Naive thymus-derived CD8-positive, alpha-beta T cell (primary cell): ENCODE measurements at places on chromosomes 5 and 9. TPM values are rescaled to one million over a fixed set of nuclear protein-coding genes. Genes with fewer than 3 reads are reported as not detected.

GRCh38 chr5:139388198-139388821, 1.4 kb downstream of the MZB1 start:
- no peak for DNase-seq

DNA sequence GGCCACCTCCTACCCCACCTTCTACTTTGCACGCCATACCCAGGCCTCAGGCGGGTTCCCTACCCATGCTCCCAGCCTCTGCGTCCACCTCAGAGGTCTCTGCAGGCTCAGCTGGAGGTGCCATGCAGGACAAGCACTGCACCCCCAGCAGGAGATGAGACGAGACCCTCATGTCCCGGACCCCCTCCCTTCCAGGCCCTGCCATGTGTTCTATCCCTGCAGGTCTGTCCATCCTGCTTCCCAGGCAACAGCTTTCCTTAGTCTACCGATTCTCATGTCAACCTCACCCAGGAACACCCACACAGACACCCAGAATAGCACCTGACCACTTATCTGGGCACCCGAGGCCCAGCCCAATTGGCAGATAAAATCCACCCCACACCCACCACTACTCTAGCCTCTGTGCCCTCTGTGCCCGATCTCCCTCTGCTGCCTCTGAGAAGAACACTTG, 52.1 kb downstream of the SEMA4D start:
- no peak for DNase-seq

- no peak for DNase-seq
These were observed 118.6 kb downstream of the SEMA6A start for GRCh38 chr5:116456036-116456435.

DNA sequence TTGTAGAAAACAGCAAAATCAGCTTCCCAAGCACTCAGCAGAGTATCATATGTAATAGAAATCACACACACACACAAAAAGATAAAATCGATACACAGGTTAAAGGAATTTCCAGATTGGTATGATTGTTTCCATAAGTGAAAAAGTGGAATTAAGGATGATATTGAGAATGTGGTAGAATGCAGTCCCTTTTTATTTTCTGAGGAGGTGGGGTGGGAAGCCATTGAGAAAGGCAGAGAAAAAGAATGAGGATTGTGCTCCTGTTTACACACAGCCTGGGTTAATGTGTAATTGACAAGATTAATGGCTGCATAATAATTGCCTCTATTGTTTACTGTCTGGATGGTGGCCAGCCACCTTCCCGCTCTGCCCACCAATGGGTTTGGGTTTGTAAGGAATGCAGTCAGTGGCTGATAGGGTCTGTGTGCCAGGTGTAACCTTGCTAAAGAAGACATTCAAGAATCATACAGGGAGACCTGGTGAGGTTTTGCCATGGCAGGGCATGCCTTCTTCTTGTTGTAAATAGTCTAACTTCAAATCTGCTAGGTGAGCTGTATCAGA, 177.2 kb upstream of the MAP3K1 start:
- no peak for DNase-seq

DNA sequence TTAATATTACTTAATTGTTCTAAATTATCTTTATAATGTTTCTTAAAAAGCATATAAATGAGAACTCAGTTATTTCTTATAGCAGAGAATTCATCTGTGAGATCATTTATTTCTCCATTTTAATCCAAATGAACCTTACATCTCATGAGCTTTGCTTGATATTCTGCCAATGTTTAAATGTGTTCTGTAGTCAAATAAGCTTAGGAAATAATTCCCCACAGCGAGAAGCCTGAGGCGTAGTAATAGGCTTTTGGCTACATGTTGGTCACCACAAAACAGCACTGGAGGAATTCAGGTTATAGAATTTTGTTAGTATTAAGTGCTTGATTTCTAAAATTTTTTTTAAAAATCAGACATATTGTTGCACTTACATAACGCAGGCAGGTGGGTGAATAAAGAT, 585.3 kb upstream of the RORB start:
- no peak for DNase-seq

Gene LIX1
- total RNA-seq, result not detected

Gene CYSRT1
- 0.47 TPM for total RNA-seq

Gene TAF11L14
- not detected for total RNA-seq

Gene SHISAL2B
- total RNA-seq, result not detected

Gene PCDH1
- total RNA-seq, result not detected

Gene SLC6A3
- 0.27 TPM for total RNA-seq

Gene PCDHB7
- not detected for total RNA-seq
